ENCODE measurements at places on chromosomes 4 and X. TPM values are rescaled to one million over a fixed set of nuclear protein-coding genes. Genes with fewer than 3 reads are reported as not detected.

- DNase-seq = no peak
- no peaks in the 10 kb centered on the region for H3K27me3 ChIP-seq
- H3K36me3 ChIP-seq = peaks cover 2% of the 10 kb centered on the region
- no peak overlapping the region for H3K4me3 ChIP-seq
- no peak overlapping the region for H3K27ac ChIP-seq
Measured at GRCh38 chr4:113657586-113658233, 103.8 kb downstream of the CAMK2D start.

SNCA gene
- total RNA-seq = not detected

ARMCX2 gene
- not detected for total RNA-seq

GRCh38 chr4:153571006-153571545 lies 104.9 kb downstream of the TMEM131L start:
- peak overlapping the region; percentile 6 for H3K27ac ChIP-seq
- H3K36me3 ChIP-seq = peaks cover 2% of the 10 kb centered on the region
- no peak for DNase-seq
- peaks cover 64% of the 10 kb centered on the region for H3K4me1 ChIP-seq
- no peaks in the 10 kb centered on the region for H3K27me3 ChIP-seq
- no peak overlapping the region for H3K4me3 ChIP-seq

GPC4 gene
- total RNA-seq = 0.14 TPM

DNA sequence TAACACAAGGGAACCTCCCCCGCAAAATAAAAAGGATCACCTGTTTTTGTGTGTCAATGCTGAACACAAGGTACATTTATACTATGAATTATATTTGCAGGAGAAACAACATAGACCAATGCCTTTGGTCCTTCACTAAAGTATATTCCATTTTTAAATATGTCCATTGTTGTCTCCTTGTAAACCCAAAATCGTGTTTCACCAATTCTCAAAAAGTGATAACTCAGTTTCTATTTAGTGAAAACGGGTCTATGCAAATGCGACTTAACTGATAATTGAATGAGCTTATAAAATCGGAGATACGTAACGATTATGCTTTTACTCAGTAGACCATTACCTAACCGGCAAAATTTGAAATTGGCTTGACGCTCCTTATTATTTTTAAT lies 2.1 kb downstream of the BRWD3 start:
- H3K36me3 ChIP-seq = no peaks in the 10 kb centered on the region
- peak overlapping the region; percentile 59 for H3K4me3 ChIP-seq
- H3K27me3 ChIP-seq = no peaks in the 10 kb centered on the region
- DNase-seq = no peak

DNA sequence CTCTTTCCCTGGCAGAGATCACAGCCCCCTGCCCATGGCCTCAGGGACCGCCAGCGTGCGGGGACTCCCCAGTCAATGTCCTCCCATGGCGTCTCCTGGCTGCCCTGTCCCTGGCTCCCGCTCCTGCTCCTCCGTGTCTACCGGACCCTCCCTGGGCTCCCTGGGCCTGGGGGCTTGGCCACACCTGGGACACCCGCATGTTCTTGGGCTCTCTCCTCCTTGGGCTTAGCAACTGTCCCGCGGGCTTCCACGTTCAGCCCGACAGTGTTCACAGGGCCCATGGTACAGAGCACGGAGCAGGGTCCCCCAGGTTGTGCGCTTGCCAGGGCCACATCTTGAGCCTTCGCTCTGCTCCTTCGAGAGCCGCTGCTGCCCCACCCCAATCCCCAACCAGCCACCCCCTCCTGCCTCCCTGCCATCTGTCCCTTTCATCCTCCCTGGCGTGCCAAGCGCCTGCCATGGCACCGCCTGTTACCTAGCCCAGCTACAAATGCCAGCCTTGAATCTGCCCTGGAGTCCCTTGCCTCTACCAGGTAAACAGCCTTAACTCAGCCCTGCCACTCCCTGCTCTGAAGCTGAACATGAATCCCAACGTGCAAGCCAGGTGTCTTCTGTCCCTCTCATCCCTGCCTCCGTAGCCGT lies 3.9 kb downstream of the AVPR2 start:
- DNase-seq = no peak
- no peaks in the 10 kb centered on the region for H3K27me3 ChIP-seq
- H3K36me3 ChIP-seq = no peaks in the 10 kb centered on the region

HPSE gene
- total RNA-seq = not detected
